PC-9 (cell line): ENCODE measurements at places on chromosomes 11 and 22.
A peak's percentile ranks its signal among the peaks of the same experiment; 100 is the strongest.

- DNase-seq: no peak
Observed at GRCh38 chr22:39722032-39722325, 151.4 kb downstream of the CACNA1I start.

GRCh38 chr22:23074451-23074850 lies 4.1 kb downstream of the GNAZ start:
- no peak for DNase-seq

DNA sequence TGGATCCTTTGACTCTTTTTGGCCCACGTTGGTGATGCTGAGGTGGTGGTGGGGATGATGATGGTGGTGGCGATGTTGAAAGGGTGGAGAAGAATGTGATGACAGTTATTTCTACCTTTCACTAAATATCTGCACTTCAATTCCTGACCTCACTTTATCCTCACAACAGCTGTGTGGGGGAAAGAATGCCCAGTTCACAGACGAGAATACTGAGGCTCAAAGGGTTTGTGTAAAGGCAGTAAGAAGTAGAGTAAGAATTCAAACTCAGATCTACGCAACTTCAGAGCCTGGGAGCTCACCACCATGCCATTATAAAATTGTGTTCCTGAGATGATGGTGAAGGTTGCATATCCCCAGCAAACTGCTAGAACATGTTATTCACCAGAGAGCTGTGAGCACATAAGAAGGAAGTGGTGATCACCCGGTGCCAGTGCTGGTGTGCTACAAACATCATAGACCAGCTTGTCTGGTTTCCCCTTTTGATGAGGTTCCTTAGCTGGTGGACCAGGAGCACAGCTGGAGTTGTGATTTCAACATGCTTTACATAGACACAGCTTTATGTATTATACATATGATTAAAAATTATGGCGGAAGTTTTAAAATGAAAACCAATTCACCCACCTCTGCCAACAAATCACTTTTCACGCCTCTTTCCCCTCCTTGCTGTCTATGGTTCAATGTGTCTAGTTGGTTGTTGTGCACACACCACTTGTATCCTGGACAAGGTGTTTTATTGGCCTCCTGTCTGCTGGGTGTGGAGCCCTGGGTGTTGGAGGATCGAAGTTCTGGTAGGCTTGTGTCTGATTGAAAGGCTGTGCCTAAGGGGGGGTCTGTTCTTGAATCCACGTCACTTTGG lies 6.2 kb downstream of the ST14 start:
- peak; percentile 51 for DNase-seq

GRCh38 chr11:44633641-44634040 lies 68.2 kb downstream of the CD82 start:
- DNase-seq: no peak

GRCh38 chr22:22569218-22569617 lies 10.2 kb upstream of the PRAME start:
- DNase-seq: no peak

GRCh38 chr11:22539821-22540256 lies 85.8 kb downstream of the FANCF start:
- no peak for DNase-seq

DNA sequence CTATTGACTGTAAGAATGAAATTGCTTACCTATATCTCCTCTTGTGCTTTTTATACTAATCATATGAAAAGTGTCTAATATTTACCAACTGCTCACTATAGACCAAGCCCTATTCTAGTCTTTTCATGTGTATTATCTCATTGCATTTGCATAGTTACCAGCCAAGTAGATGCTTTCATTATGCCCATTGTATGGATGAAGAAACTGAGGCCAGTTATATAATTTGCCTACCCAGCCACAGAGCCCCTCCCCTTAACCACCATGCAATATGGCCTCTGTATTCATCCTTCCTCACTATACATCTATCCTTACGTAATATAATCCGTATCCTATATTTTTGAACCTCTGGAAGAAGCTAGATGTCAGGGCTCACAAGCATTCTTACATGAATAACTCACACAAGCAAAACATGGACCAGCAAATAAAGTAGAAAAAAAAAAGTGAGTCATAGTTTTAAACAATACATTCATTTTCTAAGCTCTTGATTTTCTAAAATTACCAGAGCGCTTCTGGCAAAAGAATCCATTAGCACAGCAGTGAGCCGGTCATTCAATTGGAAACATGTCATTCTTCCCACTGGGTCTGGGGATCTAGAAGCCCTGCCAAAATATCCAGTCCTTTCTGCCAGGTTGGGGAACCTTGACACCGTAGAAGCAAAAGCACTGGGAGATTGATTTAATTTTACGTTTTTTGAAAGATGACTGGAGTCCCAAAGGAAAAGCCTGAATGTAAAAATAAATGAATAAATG lies 80.0 kb downstream of the C11orf91 start:
- no peak for DNase-seq

DNA sequence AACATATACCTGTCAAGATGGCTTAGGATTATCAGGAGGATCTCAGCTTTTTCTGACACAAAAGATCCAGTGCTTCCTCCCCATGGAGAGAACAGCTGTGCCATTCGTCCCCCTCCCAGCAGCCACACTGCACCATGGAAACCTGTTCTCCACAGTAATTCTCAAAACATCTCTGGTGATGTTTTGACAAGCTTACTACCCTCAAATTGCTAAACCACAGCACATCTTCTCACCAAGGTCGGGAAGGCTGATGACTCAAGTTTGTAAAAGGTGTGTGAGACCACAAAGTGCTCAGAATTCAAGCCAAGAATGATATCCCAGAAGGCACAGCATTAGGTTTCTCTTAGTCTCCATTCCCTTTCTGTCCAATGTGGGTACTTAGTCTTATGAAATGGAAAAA lies 3.9 kb upstream of the RAB38 start:
- DNase-seq: peak; percentile 81

DNA sequence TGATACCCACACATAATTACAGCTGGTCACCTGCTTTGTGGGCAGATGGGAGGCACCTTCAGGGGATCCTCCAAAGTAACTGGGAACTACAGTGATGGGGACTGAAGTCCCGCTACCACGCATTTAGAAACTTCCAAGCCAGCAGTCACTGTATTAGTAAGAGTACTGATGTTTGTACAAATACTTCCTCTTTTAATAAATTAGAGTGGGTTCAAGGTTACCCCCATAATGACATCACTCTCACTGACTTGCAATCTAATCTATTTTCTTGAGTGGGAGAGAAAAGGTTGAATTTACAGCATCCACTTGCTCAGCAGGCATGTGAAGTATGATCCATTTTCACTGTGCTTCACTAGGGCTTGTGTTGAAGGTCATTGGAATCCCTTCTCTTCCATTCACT lies 72.1 kb upstream of the TIMP3 start:
- no peak for DNase-seq

GRCh38 chr11:10856689-10857458 lies 979 bp downstream of the ZBED5 start:
- DNase-seq: no peak

- no peak for DNase-seq
Observed at GRCh38 chr11:62309991-62310390, 11.1 kb upstream of the SCGB1D4 start.

DNA sequence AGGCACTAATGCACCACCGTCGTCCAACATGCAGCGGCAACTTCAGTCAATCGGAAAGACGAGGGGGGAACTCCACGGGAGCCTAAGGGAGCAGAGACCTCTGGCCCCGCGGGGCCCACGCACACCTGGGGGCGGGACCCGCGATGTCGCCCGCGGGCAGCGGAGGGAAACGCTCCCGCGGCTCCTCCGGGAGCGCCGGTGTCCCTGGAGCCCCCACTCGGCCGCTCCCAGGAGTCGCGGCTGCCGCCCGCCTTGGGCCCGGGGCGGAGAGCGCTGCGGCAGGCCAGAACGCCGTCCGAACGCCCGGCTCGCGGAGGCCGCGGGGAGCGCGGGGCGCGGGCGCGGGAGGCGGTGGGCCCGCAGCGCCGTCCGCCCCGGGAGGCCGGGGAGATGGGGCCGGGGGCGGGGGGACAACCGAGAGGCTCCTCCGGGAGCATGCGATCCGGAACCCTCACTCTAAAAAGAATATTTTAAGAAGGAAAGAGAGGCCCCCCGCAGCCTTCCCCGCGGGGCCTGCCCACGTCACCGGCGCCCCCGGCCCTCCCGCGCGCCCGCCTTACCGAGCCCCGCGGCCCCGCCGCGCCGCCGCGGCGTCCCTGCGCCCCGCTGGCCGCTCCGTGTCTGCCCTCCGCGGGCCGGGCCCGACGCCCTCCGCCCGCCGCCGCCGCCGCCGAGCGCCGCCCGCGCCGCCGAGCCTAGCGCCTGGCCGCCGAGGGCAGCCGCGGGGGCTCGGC lies 86.6 kb upstream of the ARHGAP32 start:
- peak; percentile 8 for DNase-seq

DNA sequence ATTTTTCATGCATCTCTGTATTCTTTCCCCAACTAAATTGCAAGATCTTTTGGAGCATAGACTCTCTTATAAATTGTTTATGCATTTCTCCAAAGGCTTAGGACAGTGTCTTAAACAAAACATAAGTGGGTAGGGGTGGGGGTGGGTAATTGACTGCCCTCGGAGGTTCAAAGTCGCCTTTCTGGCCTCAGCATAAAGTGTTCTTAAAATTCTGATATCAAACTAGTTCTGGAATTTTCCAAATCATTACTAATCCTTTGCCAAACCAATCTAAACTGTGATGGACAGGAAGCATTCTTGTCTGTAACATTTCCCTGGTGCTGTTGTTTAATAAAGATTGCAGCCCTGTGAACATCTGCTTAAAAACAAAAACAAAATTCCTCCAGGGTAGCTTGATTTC lies 61.8 kb upstream of the FAT3 start:
- no peak for DNase-seq

GRCh38 chr11:74691755-74692154 lies 39.5 kb downstream of the CHRDL2 start:
- no peak for DNase-seq
